ENCODE measurements at places on chromosomes 2 and 18.

- no peak for DNase-seq
These were observed 360.5 kb upstream of the RGPD4 start for GRCh38 chr2:107466241-107466640.

DNA sequence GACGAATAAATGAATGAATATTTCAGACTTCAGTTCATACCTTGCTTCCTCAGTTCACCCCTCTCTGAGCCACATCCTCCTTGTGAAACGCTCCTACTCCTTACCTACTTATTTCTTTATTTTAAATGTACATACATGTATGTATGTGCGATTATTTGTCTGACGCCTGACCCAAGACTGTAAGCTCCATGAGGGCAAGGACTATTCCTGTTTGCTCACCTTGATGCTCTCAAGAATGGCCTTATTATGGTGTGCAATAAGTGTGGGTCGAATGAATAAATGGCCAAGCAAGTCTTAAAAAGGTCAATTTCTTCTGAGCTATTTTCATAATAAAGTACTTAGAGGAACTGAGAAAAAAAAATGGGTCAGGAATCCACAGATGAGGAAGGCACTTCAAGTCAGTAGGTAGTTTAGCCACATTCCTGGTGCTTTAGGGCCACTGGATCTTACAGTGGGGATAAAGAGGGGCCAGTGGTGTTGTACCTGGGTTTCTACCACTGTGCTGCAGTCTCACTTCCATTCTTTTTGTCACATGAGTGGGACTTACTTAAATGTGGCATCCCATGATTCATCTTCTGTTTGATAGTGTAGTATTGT is 74.7 kb downstream of the SDC1 start:
- DNase-seq = no peak

GRCh38 chr2:105893011-105893995 is 148.6 kb downstream of the NCK2 start:
- DNase-seq = no peak

- DNase-seq = no peak
These were observed 1.1 kb downstream of the COX5B start for GRCh38 chr2:97646977-97647376.

DNA sequence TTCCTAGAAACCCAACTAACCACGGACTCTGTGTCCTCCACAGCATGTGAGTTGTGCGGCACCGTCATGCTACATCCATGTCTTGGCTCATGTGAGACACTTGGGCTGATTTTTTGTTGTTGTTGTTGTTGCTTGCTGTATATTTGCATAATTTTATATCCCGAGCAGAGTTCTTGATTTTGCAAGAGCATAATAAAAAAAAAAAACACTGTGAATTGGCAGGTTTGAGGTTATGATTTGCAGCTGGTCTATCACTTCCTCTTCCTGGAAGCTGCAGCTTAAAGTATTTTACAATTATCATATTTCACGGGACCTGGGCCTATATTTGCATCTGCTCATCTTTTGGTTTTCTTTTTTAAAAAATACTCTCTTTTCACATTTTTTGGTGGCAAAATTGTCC is 142.3 kb upstream of the NRP2 start:
- DNase-seq = peak; percentile 62

DNA sequence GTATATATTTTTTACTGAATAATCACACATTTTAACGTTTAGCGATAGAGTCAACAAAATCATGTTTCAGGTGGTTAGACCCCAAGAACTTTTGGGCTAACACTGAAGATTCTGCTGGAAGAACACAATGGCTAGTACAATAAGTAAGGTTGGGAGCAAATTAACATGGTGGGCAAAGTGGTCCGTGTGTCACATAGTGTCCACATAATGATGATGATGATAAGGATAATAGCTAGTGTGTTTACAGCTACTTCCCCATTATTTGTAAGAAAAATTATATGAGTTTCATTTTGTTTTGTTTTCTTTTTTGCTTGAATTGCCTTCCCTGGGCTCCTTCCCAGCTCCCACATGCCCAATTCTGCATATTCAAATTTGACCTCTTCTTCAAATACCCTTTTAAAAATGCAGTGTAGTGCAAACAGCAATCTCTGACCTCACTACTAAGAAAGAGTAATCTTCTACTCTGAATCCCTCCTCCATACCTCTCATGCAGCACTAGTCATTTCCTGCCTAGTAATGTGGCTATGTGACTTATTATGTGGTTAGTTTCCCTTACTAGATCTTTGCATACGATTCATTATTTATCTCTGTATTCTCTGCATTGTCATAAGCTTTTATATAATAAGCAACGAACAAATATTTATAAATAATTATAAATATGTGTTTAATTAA is 16.9 kb upstream of the VPS54 start:
- peak; percentile 68 for DNase-seq

DNA sequence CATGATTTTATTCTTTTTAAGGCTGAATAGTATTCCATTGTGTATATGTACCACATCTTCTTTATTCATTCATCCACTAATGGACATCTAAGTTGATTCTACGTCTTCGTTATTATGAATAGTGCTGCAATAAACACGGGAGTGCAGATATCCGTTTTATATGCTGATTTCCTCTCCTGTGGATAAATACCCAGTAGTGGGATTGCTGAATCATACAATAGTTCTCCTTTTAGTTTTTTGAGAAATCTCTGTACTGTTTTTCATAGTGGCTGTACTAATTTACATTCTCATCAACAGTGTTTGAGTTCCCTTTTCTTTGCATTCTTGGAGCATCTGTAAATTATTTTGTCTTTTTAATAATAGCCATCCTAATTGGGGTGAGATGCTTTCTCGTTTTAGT is 114.5 kb downstream of the RGPD3 start:
- no peak for DNase-seq

DNA sequence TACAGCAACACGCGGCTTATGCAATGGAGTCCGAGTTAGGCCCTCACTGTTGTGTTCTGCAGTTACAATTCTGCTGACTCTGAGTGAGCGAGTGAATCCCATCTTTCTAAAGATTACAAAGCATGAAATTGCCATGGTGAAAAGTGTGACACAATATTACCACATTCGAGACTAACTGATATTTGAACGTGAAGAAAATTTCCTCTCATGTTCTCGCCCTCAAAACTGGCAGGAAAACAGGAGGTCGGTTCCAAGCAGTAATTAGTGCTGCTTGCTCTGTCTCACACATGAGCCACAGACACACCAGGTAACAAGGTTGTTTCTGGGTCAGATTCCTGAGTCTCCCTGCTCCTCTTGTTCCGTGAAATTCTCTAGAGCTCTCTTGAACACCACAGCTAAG is 93.7 kb upstream of the RIOK3 start:
- DNase-seq = no peak

DNA sequence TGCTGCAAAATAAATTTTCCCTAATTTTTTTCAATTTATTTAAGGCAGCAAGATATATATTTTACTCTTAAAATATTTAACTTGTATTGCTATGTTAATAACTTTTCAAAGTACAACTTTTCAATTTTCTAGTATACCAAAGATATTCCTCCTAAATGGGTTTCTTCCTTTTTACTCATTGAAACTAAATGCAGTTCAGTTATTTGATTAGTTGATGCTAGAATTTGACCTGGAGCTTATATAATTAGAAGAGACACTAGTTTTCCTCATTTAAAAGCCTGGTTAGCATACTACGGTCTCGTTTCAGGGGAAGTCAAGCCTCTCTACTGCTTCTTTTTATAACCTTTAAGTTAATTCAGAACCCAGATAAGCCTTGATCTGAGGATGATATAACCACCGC is at the start of gene ARHGEF33:
Gene ARHGEF33, plus strand, starts transcription at position 301 of the 400 bp plus-strand sequence. CDS start 29,573 bp downstream, outside the sequence.
- DNase-seq = no peak

- no peak for DNase-seq
These were observed 56.2 kb downstream of the GALNT14 start for GRCh38 chr2:31082002-31082401.

DNA sequence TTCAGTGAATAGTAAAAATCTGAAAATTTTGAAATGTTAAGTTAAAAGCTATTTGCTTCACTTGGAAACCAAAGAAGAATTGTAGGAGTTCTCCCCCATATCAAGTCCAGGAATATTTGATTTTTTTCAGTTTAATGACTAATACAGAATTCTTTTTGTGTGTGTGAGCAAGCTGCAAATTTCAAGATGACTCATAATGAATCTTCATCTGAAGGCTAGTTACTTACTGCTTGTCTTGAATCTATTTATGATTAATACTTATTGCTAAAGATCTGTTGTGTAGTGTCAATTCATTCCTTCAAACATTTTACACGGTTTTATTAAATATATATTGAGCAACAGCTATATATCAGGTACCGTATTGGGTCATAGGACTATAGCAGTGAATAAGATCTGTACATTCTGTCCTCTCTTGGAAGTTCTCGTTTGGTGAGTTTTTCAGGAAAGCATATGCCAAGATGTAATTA is 47.8 kb upstream of the CAVIN2 start:
- no peak for DNase-seq

GRCh38 chr2:86233436-86233835 is 34.2 kb downstream of the MRPL35 start:
- DNase-seq = no peak

DNA sequence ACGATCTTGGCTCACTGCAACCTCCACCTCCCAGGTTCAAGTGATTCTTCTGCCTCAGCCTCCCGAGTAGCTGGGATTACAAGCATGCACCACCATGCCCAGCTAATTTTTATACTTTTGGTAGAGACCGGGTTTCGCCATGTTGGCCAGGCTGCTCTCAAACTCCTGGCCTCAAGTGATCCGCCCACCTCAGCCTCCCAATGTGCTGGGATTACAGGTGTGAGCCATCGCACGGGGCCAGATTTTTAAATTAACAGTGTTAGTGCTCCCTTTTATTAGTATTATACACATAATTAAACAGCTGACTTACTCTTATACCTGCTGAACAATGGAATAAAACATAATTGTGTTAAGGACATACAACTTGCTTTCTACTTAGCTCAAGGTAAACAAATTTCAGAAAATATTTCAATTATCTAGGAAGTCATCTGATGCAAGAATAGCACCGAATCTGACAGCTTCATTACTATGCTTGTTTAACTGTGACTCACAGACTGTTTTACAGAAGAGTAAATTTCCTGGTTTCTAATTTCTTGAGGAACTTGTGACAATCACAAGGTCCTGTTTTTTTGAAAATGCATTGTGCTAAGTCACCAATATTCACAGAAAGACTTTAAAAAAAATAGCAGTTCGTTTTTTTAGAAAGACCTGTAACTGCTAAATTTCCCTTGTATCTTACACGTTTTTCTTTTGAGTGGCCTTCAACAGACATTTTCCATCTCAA is 51.2 kb downstream of the SPIRE1 start:
- DNase-seq = peak; percentile 51

- DNase-seq = no peak
These were observed 103.3 kb downstream of the EXOC6B start for GRCh38 chr2:72722492-72723070.

- no peak for DNase-seq
These were observed 40.3 kb downstream of the TNFRSF11A start for GRCh38 chr18:62365420-62365819.

GRCh38 chr2:56534321-56534720 is 350.5 kb downstream of the CCDC85A start:
- DNase-seq = no peak

DNA sequence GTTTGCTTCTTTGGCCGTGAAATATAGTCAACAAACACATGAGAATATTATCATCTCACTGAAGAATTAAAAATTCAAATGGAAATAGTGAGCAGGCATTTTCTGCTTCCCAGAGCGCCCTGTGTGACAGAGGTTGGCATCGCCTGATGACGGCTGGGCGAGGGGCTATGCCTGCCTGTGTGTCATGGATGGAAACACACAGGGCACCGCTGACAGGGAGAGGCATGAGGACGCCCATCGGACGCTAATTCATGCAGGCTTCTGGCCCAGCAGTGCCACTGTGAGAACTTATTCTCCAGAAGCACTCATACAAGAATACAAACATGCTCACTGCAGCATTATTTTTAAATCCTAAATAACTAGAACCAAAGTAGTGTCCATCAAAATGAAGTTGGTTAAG is 61.4 kb upstream of the OTOS start:
- DNase-seq = no peak

DNA sequence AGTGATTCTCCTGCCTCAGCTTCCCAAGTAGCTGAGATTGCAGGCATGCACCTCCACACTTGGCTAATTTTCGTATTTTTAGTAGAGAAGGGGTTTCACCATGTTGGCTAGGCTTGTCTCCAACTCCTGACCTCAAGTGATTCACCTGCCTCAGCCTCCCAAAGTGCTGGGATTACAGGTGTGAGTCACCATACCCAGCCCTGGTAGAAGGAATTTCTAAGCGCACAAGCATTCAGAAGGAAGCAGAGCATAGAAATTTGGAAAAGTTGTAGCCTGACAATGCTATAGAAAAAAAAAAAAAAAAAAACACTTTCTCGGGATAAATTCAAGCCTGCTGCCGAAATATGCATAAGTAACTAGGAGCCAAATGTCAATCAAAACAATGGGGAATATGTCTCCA is 249.4 kb downstream of the GRB14 start:
- DNase-seq = no peak

GRCh38 chr18:67710639-67711038 is 194.1 kb upstream of the DSEL start:
- peak; percentile 1 for DNase-seq

DNA sequence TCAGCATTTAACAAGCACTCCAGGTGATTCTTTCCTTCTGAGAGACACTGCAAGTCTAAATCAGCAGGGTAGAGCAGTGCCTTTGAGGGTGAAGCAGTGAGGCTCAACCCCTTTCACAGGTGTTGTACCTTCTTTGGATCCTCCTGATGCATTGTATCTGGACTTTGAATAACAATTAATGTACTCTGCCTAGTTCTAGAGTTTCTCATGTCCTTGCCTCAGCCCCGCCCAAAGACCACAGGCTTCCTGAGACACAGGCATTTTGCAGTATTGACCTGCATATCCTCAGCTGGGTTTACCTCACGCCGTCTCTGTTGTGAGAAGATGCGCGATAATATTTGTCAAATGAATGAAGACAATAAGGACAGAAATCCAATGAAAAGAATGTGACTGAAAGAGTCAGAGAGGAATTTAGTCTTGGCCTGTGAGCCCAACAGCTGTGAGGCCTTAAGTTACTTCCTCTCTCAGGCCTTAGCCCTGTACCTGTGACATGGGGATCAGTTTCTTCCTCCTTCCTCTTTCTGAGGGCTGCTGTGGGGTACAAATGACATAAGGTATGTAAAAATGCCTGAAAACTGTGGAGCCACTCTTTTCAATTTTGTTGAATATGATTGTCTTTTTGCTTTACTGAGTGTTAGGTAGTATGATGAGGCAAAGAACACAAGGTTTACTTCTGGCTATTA is 43.7 kb downstream of the WIPF1 start:
- peak; percentile 50 for DNase-seq

DNA sequence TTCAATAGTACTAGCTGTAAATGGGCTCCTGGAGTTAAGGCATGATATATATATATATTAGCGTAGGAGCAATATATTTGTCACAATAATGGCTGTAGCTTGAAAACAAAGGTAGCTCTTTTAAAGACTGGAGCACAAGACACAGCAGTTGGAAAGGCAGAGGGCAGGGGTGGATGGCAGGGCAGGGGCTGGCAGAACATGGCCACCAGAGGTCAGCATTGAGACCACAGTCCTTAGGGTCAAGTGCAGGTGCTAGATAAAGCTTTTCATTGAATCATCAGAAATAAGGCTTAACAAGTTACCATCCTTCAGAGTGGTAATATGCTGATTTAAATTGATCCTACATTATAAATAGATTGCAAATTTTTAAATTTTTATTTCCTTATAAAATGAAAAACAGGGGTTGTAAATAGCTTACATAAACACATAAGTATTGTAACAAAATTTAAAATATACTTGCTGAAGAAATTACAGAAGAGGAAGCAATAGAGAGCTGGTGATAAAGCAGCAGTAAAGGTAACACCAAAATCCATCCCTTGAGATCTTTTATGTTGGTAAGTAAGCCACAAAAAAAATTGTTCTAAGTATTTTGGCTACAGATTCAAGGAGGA is 161.2 kb upstream of the PIEZO2 start:
- DNase-seq = peak; percentile 13

Measured in AML-193 (cell line).